ENCODE measurements at places on chromosomes 2 and 18. TPM values are rescaled to one million over a fixed set of nuclear protein-coding genes. Genes with fewer than 3 reads are reported as not detected.

The CCDC121 gene
- total RNA-seq = 0.71 TPM

- H3K36me3 ChIP-seq = no peaks in the 10 kb centered on the region
- H3K27ac ChIP-seq = no peak overlapping the region
- DNase-seq = no peak
- H3K27me3 ChIP-seq = no peaks in the 10 kb centered on the region
- no peak overlapping the region for H3K4me3 ChIP-seq
- H3K4me1 ChIP-seq = no peaks in the 10 kb centered on the region
Measured at GRCh38 chr18:39421276-39421675, 1855.7 kb upstream of the CELF4 start.

The C2orf66 gene
- total RNA-seq = not detected

The ABCG5 gene
- not detected for total RNA-seq

Data from activated B cell treated with CpG ODN at 0.5 μM for 24 hours (primary cell).